ENCODE measurements at places on chromosomes 6 and 20.
A peak's percentile ranks its signal among the peaks of the same experiment; 100 is the strongest.

- no peak for DNase-seq
These were observed 325.2 kb downstream of the NRN1 start for GRCh38 chr6:5681480-5681879.

GRCh38 chr6:139291813-139292619, at the start of gene TXLNB:
Gene TXLNB, minus strand, starts transcription at chr6:139291998. Its CDS starts 3,099 bp downstream, at chr6:139288899.
- DNase-seq: peak; percentile 66

- no peak for DNase-seq
These were observed 173.7 kb downstream of the BCAS1 start for GRCh38 chr20:53896647-53897046.

DNA sequence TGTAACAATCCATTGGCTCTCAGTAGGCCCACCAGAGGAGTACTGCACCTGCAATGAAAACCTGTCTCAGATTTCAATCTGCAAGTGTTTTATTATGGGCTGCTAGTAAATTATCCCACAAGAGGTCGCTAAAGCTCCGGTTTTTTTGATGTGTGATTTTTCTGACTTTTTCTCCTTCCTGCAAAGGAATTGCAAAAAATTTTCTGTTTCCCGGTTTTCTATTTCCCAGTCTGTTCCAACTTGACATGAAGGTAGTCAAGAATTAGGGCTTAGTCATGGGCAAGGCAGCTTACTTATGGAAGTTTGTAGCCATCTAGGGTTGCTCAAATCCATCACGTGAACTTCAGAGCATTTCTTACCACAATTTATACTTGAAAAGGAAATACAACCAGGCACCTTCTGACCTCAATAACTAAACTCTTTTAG, 38.5 kb upstream of the AHI1 start:
- peak; percentile 25 for DNase-seq

GRCh38 chr20:60372275-60372674, 414.1 kb downstream of the CDH26 start:
- DNase-seq: no peak

DNA sequence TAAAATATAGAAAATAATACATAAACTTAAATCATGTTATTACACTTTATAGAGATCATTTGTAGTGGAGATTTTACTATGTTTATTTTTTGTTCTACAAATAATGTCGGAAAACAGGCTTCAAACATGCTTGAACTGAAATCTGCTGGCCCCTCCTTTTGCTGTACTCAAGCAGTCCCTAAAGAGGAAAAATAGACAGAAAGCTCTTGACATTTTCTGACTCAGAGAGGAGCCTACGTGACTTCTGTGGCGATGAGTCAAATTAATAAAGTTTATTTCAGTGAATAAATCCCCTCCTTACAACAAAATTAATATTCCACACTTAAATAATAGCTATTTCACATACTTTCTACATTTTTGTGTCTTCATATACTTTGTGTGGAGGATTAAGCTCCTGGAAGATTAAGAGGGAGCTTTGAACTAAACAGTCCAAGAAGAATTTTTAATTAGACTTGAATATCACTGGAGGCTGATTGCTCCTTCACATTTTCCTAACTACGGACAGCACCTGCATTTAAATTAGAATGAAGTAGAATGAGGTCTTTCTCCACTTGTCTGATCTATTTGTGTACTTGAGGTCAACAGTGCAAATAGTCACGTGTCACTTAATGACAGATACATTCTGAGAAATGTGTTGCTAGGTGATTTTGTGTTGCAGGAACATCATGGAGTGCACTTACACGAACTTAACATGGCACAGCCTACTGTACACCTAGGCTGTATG, 1.7 kb upstream of the TREM1 start:
- no peak for DNase-seq

- no peak for DNase-seq
These were observed 264.5 kb downstream of the CD83 start for GRCh38 chr6:14381829-14382677.
